ENCODE measurements at places on chromosomes 13 and 19.

DNA sequence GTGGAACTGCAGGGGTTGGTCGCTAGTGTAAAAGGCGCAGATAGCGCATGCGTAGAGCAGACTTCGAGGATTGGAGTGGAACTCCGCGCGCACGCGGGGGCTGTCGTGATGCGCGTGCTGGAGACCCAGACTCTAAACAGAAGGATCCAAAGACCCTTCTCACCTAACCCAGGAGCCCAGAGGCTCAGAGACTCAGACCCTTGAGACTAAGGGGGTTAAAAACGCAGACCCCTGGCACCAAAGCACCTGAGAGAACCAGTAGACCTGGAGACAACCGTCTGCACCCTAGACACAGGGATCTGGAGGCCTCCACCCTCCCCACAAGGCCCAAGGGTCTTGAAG lies 567 bp upstream of the CTU1 start:
- no peak for DNase-seq

DNA sequence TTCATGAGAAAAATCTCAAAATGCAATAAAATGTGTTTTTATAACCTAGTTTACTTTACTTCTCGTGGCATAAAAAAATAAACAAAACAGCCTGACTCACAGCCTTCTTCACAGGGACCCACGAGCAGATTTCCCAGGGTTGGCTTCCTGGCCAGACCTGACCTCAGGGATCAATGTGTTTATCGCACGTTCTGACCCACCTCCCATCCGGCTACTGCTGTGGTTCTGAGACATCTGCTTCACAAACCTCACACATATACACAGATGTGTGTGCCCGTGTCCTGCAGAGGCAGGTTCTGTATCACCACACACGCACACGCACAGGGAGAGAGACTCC lies 118.3 kb downstream of the COL4A2 start:
- no peak for DNase-seq

- no peak for DNase-seq
Observed at GRCh38 chr19:1474011-1474764, 4.8 kb downstream of the C19orf25 start.

GRCh38 chr13:21894091-21894490 lies 223.2 kb downstream of the FGF9 start:
- no peak for DNase-seq

GRCh38 chr19:14761607-14762006 lies 16.8 kb downstream of the ADGRE2 start:
- no peak for DNase-seq

- DNase-seq, result no peak
Observed at GRCh38 chr19:46147791-46148288, at the start of gene IGFL2. Gene IGFL2, plus strand, starts transcription at chr19:46148238. Its CDS starts 41 bp downstream, at chr19:46148279.

DNA sequence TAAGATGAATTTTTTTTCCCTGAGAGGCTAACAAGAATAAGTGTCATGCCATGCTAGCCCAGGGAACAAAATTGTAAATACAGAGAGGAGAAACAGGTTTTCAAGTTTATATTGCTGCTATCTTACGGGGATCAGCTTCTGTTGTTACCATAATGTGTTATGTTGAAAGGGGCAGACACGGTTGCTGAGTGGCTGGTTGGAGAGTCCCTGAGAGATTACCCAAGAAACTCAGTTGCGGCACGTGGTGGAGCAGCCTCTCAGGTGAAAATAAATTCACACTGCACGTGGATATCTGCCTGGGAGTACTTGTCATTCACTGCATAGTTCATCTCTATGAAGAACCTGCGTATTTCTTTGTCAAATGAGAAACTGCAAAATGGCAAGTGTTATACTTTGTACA lies 293.6 kb downstream of the TDRD3 start:
- DNase-seq, result no peak

DNA sequence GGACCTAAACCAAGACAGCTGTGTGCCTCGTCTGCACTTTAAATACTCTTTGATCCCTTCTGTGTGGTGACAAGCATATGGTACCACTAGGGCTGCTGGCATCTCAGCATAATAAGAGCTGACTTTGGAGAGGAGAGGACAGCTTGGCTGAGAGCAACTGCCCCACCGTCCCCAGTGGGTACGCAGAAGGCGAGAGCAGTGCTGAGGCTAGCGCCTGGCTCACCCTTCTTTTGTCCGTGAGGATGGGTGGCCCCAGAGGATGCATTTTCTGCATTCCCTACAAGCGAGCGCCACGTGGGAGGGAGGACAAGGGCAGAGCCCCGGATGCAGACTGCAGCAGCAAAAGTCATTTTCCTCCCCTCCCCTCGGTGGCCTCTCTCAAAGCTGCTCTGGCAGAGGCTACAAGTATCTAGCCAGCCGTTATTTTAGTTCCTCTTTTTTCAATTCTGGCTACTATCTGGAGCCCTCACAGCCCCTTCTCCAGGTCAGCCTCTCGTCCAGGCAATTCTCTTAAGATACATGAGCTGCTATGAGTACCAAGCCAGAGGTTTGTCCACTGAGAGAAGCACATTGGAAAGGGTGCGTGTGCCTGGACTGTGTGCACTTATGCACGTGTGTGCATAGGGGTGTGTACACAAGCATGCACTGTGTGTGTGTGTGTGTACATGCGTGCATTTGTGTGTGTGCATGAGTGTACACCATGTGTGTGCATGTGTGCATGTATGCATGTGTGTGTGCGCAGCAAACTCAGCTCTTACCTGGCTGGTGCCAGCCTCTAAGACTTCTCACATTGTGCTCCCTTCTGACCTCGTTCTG lies 51.3 kb downstream of the RAB20 start:
- DNase-seq, result no peak

GRCh38 chr19:19643158-19644053 lies at the start of gene GMIP:
Gene GMIP, minus strand, starts transcription at chr19:19643657. Its CDS starts 128 bp downstream, at chr19:19643529.
- DNase-seq, result peak; percentile 15

GRCh38 chr13:83568019-83568418 lies 314.3 kb downstream of the SLITRK1 start:
- DNase-seq, result no peak

GRCh38 chr13:95260031-95260525 lies 41.2 kb downstream of the ABCC4 start:
- no peak for DNase-seq

DNA sequence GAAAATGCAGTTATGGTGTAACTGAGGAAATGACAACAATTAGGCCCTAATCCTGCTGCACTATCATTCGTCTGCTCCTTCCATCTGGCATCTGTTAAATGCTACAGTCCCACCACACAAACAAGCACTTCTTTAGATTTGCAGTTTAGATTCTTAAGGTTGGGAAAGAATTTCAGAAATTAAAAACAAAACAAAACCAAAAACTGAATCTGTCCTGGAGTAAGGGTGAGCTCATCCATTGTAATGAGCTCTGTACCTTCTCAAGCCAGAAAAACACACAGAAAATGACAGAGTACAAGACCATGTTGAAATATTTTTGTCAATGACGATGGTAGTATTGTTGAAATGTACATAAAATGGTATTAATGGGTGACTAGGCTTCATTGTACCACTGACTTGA lies 28.3 kb downstream of the SMAD9 start:
- DNase-seq, result no peak

DNA sequence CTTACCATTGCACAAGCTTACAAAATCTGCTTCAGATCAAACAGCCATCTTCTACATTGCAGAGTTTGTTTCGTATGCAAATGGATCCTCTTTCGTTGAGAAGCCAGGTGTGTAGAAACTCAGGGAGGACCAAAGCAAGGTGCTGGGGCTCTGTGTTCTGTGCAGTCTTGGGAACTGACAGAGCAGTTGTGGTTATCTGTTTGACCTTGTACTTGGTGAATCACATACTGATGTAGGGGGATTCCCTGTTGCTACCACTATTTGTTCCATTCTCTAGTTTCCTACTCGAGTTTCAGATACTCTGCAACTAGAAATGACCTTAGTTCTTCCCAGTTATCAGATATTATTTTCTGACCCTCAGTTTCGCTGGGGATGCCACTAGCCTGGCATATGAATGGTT lies 95.2 kb upstream of the CLDN10 start:
- no peak for DNase-seq

Measured in foreskin melanocyte (primary cell).